Naive thymus-derived CD4-positive, alpha-beta T cell (primary cell): ENCODE measurements at places on chromosomes 2 and 18.
A peak's percentile ranks its signal among the peaks of the same experiment; 100 is the strongest.

GRCh38 chr2:42859791-42860190, 67.4 kb upstream of the HAAO start:
- DNase-seq = no peak

GRCh38 chr2:224166654-224167053, 127.6 kb upstream of the SERPINE2 start:
- no peak for DNase-seq

GRCh38 chr2:207813942-207814341, 44.2 kb upstream of the FZD5 start:
- DNase-seq = no peak

GRCh38 chr2:121735518-121736074, 1.1 kb downstream of the NIFK start:
- peak; percentile 16 for DNase-seq

GRCh38 chr2:7358865-7359447, 441.7 kb downstream of the RNF144A start:
- DNase-seq = no peak
